ENCODE measurements at places on chromosomes 3 and 15. TPM values are rescaled to one million over a fixed set of nuclear protein-coding genes. Genes with fewer than 3 reads are reported as not detected.

GRCh38 chr3:14467814-14468620, 65.6 kb downstream of the SLC6A6 start:
- DNase-seq, result peak; percentile 40

DNA sequence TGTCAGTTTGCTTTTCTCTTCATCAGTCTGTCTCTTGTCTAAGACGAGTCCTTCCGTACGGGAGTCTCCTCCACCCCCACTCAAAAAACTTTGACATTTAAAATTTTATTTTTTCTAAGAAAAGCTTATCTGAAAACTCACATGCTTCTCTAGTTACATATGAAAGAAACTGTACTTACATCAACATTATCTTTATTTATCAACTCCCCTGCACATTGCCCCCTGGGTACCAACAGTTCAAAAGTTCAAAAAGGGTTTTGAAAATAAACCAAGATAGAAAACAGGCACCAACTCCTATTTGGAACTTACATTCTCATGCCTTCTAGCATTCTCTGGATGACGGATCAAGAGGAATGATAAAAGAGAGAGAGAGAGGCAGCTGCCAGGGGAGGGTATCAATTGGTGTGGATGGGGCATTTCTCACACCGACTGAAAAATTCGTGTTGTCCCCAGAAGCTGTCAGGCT, 182.5 kb downstream of the FOXP1 start:
- DNase-seq, result no peak

GRCh38 chr3:125585595-125586223, 9.6 kb downstream of the OSBPL11 start:
- peak; percentile 23 for DNase-seq

Gene GPR62
- not detected for polyA plus RNA-seq

GRCh38 chr15:86759800-86760523, 680.3 kb downstream of the AGBL1 start:
- no peak for DNase-seq

DNA sequence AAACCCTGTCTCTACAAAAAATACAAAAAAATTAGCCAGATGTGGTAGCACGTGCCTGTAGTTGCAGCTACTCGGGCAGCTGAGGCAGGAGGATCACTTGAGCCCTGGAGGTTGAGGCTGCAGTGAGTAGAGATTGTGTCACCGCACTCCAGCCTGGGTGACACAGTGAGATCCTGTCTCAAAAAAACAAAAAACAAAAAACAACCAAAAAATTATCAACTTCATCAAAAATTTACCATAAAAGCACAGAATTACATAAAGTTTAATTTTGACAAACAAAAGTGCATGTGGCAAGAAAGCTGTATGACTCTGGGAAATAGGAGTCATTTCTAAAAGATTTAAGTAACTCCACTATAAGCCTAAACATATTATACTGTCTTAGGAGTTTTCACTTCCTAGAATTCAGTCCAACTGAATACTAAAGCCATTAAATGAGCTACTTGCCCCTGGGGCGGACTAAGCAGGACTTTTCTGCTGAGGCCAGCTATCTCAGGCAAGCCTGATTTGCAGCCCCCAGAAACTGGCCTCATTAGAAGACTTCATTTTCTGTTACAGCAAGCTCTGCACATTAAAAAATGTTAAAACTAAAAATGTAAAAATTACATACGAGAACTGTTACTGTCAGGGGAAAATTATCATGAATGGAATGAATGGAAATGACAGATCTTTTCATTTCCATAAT, 23.0 kb downstream of the HSPBAP1 start:
- no peak for DNase-seq

DNA sequence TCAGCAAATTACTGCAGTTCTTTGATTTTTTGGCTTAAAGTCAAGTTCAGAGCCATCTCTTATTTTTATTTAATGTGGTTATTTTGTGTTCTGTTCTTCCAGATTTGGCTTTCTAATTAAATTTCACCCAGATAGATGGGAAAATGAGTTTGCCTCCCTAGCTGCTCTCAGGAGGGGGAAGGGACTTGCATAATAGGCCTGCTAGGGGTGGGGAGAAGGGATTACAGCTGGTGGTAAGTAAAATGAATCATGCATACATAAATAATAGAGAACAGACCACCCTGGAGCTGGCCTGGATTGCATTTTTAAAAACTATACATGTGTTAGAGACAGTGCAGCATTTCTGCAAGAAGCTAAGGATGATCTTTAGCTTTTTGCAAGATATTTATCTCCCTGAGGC, 3.9 kb upstream of the PXYLP1 start:
- DNase-seq, result no peak

GRCh38 chr3:71701251-71701762, 23.9 kb downstream of the EIF4E3 start:
- no peak for DNase-seq

DNA sequence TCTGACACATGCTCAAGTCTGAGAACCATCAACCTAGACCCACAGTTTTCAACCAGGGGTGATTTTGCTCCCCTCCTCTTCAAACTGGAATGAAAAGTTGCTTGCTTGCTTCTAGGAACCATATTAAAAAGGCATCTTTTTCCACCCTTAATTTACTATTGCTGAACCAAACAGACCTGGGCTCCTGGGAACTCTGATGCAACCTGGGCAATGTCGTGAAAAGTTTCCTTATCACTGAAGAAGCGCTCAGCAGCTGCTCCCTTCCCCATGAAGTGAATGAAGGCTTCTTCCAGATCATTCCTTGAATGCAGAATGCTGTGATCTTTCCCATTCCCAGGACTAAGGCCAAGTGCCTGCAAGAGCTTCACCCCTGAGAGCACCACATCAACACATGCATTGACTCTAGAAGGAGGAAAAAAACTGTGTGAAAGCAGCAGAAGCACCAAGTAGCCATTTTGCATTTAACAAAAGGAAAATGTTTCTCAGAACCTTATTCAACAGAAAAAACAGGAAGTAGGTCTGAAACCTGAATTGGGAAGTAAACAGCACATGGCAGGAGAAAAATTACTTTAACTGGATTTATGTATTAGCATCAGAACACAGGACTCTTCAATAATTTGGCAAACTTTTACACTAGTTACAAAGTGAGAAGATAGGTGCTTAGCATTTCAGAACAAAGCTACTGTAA, 8.7 kb downstream of the ADPGK start:
- no peak for DNase-seq

GRCh38 chr15:96891046-96891445, 560.5 kb downstream of the NR2F2 start:
- no peak for DNase-seq

- no peak for DNase-seq
Measured at GRCh38 chr3:32147509-32147908, 41.1 kb downstream of the GPD1L start.

DNA sequence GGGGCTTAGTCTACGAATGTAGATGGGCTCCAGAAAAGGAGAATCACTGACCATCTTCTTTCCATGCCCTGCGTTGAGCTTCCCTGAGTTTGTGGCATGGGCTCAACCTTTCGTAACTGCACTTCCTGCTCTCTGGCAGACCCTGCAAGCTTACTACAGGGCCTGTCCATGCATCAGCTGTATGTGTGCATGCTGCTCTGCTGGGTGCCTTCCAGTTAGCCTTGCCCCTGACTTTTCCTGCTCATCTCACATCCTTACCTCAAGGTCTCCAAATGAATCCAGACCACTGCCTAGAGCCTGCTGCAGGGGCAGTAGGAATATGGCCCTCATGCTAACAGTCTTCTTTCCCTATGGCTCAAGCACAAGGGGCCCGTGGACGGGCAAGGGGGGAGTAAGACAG, 2.0 kb upstream of the TF start:
- no peak for DNase-seq

- no peak for DNase-seq
Measured at GRCh38 chr3:15633766-15634598, 32.4 kb downstream of the BTD start.

DNA sequence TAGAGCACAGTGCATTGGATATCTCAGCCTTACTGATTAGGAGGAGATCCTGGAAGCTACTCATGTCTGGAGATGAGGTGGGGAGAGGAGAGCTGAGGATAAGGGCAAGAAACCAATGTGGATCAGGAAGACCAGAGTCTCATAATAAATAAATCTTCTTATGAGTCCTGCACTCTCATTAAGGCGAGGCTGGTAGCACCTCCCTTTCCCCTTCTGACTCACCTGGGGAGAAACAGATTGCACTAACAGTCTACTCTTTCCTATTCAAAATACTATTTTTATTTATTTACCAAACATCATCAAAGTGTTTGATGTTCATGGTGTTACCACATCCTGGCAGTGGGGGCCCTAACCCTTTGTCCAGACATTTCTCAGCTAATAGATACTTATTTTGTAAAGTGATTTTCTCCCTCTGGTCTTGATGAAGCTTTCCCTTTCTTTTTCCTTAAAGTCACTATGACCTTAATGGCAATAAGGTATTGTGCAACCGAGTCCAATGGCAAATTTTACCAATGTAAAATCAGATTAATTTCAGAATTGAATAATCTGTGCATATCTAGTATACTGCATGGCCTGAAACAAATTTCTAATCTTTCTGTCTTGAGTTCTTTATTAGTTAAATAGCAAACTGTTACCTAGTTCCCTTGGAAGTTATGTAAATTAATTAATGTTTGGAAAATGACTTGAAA, 81.1 kb downstream of the IQCH start:
- DNase-seq, result no peak

Gene ATP13A4
- 1.9 TPM for polyA plus RNA-seq

DNA sequence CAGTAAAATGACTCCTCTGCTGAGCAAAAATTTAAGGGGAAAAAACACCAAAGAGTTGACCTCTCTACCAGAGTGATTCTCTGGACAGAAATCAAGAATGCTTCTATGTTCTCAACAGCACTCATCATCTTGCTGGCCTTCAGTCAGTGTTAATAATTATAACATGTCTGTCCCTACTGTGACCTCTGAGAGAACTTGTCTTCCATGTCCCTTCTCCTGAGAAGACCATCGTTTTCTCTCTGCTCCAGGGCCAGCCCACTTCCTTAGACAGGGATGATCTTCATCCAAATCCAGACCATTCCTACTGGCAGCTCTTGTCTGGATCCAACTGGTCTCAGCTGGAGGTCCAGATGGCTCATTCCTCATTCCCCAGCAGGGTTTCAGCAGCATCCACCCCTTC, 139.0 kb upstream of the NECTIN3 start:
- no peak for DNase-seq

DNA sequence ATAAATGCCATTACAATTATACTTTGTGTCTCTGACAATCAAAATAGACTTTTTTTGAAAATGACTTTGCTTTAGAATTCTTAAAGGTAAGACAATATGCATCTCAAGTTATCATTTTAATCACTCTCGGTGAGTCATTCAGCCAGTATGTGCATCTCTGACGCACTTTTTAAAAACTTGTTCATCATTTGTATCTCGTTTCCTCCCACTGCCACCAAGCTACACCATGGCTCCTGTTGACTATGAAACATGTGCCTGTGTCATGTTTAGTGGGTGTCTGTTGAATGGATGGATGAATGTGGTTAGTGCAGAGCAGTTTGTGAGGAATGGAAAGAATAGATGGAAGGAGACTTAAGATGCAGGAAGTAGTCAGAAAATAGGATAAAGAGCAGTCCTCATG, 68.6 kb downstream of the ARPP21 start:
- DNase-seq, result no peak

DNA sequence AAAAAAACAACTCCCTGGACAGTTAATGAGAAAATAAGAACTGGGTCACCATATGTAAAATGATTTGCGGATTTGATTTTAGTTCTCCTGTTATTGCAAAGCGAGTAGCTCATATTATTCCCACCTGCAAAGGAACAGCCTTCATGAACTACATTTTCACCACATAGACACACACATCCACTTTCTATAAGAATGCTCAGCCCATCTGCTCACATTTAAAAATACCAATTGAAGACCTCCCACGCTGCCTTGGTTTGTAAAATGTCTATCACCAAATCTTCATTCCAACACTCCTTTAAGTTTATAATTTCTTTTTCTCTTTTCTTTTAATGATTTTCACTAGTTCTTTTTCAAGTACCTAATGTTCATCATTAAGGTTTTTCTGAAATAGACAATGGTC, 148.6 kb downstream of the FGF12 start:
- no peak for DNase-seq

DNA sequence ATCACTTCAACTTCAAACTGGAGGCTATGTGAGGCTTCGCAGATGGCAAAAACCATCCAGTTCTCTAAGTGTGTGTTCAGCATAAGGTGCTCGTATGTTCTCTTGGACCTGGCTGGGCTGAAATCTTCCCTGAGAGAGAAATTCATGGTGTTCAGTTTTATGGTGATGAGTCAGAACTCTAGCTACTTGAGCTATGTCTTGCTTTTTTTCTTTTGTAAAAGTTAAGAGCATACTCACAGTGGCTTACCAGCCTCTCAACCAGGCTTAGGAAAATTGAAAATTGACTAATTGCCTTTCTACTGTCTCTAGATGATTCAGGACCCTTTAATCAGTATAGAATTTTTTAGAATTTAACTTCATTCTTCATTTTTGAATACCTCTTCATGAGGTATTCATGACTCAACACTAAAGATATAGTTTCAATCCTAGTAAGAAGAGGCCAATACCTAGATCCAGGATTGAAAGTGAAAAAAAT, 617.5 kb downstream of the TBL1XR1 start:
- no peak for DNase-seq

Data from immature natural killer cell (primary cell).